ENCODE measurements at places on chromosomes 5 and 9. TPM values are rescaled to one million over a fixed set of nuclear protein-coding genes. Genes with fewer than 3 reads are reported as not detected.

NCS1 gene
- not detected for polyA plus RNA-seq

MAMDC2 gene
- polyA plus RNA-seq: 0.09 TPM

GMCL2 gene
- not detected for polyA plus RNA-seq

LRRC70 gene
- polyA plus RNA-seq: not detected

POLE3 gene
- polyA plus RNA-seq: 22.0 TPM

SPINK6 gene
- not detected for polyA plus RNA-seq

PCDHGB2 gene
- not detected for polyA plus RNA-seq

IFNK gene
- not detected for polyA plus RNA-seq

ECSCR gene
- polyA plus RNA-seq: not detected

PCDHB8 gene
- polyA plus RNA-seq: not detected

KYAT1 gene
- polyA plus RNA-seq: 4.5 TPM

AGPAT2 gene
- 139 TPM for polyA plus RNA-seq

DNM1 gene
- polyA plus RNA-seq: 2.5 TPM

FANCG gene
- polyA plus RNA-seq: 2.5 TPM

HABP4 gene
- 0.97 TPM for polyA plus RNA-seq

EIF4E1B gene
- polyA plus RNA-seq: not detected

HINT1 gene
- 148 TPM for polyA plus RNA-seq

TMEM8B gene
- polyA plus RNA-seq: 3.8 TPM

ASPN gene
- not detected for polyA plus RNA-seq

SLIT3 gene
- not detected for polyA plus RNA-seq

HTR1A gene
- not detected for polyA plus RNA-seq

LAMC3 gene
- polyA plus RNA-seq: 0.03 TPM

SLC27A6 gene
- not detected for polyA plus RNA-seq

BHMT2 gene
- polyA plus RNA-seq: not detected

SRD5A1 gene
- polyA plus RNA-seq: 38.4 TPM

ADRB2 gene
- 6.8 TPM for polyA plus RNA-seq

CDC23 gene
- polyA plus RNA-seq: 4.3 TPM

TAL2 gene
- polyA plus RNA-seq: not detected

FTMT gene
- polyA plus RNA-seq: not detected

WDR36 gene
- polyA plus RNA-seq: 8.7 TPM

C5orf52 gene
- polyA plus RNA-seq: not detected

SHISAL2B gene
- polyA plus RNA-seq: not detected

ZFP2 gene
- 0.19 TPM for polyA plus RNA-seq

GKAP1 gene
- polyA plus RNA-seq: 1.4 TPM

KCNV2 gene
- polyA plus RNA-seq: not detected

BAAT gene
- polyA plus RNA-seq: not detected

IFNA21 gene
- not detected for polyA plus RNA-seq

PGM5 gene
- 1.1 TPM for polyA plus RNA-seq

LECT2 gene
- not detected for polyA plus RNA-seq

MEF2C gene
- polyA plus RNA-seq: 32.0 TPM

PCDHB6 gene
- not detected for polyA plus RNA-seq

LPAR1 gene
- 13.6 TPM for polyA plus RNA-seq

AFAP1L1 gene
- not detected for polyA plus RNA-seq

QRFP gene
- polyA plus RNA-seq: 0.21 TPM

SAXO1 gene
- not detected for polyA plus RNA-seq

All from CD14-positive monocyte (primary cell).